AML-193 (cell line): ENCODE measurements at places on chromosomes 5 and 9.

DNA sequence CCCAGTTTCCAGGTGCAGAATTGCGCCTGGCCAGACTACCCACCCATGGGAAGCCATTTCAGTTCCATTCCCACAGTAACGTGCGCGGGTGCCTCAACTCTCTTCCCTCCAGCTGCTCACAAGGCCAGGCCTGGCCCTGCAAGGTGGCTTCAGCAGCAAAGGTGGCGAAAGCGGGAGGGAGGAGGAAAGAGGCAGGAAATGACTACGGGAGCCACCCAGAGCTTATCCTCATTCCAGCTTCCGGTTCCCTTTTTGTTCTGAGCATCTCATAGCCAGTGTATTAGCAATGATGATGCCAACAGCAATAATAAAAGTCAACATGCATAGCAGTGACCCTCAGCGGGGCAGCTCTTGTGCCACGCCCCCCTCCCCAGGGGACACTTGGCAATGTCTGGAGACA is 101.5 kb upstream of the BOD1 start:
- no peak for DNase-seq

GRCh38 chr5:174387448-174387847 is 336.9 kb upstream of the MSX2 start:
- no peak for DNase-seq

- DNase-seq = no peak
Measured at GRCh38 chr9:129832982-129833381, 2.1 kb downstream of the C9orf78 start.

GRCh38 chr9:107948601-107949000 is 459.0 kb upstream of the KLF4 start:
- DNase-seq = no peak

DNA sequence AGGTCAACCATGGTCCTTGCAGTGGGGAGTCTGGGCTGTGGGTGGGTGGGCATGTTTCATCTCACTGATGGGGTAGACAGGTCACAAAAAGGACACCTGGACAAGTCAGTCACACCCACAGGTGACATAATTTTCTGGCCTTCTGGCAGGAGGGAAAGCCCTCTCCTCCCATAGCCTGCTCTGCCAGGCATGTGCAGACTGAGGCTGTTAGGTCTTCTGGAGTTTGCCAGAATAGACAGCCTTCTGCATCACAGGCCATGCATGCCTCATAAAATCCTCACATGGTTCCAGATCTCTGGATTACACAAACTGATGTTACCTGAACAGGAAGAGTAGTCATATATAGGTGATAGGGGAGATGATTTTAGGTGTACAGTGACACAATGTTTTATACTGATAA is 49.1 kb downstream of the ARHGAP26 start:
- no peak for DNase-seq

GRCh38 chr9:97511655-97512427 is 10.4 kb downstream of the TMOD1 start:
- no peak for DNase-seq

DNA sequence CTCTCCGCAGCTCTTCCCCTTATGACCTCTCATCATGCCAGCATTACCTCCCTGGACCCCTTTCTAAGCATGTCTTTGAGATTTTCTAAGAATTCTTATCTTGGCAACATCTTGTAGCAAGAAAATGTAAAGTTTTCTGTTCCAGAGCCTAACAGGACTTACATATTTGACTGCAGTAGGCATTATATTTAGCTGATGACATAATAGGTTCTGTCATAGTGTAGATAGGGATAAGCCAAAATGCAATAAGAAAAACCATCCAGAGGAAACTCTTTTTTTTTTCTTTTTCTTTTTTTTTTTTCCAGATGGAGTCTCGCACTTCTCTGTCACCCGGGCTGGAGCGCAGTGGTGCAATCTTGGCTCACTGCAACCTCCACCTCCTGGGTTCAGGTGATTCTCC is 20.7 kb upstream of the IL13 start:
- no peak for DNase-seq

GRCh38 chr5:170606941-170607340 is 103.1 kb downstream of the KCNIP1 start:
- no peak for DNase-seq

DNA sequence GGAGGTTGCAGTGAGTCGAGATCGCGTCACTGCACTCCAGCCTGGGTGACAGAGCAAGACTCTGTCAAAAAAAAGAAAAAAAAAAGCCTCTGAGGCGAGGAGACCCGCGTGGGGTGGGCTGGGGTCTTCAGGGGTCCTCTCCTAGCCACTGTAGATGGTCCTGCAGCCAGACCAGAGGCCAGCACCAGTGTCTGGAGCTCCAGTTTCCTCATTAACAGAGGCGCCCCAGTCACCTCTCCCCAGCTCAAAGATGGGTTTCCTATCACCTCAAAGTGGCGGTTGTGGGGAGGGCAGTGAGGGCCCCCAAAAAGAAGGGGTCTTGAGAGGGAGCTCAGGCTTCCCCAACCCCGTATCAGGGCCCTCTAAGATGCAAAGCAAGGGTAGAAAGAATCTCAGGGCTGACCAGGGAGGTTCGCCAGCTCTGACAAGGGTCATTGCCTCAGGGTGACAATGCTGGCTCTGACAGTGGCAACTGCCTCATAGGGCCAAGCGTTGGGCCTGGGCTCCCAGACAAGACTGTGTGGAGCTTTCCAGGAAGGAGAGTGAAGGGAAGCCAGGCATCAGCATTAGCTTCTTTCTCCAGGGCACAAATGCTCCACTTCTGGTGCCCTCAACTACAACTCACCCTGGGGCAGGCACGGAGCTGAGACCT is 15.0 kb downstream of the STK10 start:
- DNase-seq = no peak

GRCh38 chr5:127762412-127762811 is 59.2 kb downstream of the CCDC192 start:
- no peak for DNase-seq

- DNase-seq = no peak
Measured at GRCh38 chr5:315488-316209, 5.9 kb upstream of the AHRR start.

GRCh38 chr9:128034821-128035652 is 32.1 kb downstream of the NAIF1 start:
- DNase-seq = peak; percentile 71

DNA sequence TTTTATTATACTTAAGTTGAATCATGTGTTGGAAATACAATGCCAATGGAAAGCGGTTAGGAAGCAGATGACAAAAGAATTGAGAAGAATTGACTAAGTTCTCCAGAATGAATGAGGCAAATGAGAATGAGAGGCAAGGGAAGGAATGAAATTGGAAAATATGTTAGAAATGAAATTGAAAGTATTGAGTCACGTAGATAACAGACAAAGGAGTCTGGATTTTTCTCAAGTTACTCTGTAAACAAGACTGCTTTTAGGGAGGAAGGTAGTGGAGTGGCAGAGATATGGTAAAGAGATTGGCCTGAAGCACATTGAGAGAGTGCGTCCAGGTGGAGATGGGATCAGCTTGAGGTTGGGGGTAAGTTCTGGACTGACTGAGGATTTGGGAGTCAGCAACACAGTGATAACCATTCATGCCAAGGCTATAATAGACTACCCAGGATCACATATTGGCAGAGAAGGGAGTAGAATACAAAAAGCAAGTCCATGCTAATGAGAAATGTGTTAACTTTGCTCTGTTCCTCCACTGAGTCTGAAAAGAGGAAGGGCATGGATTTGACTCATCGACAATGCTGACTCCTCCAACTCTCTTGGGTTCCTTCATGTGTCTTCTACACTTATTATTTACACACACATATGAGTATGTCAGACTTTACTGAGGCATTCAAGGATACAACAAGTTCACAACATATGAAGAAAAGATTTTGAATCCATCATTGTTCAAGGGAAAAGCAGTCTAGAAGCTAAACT is 814.2 kb upstream of the ZNF608 start:
- DNase-seq = no peak
